ENCODE measurements at places on chromosomes 3 and 15.

DNA sequence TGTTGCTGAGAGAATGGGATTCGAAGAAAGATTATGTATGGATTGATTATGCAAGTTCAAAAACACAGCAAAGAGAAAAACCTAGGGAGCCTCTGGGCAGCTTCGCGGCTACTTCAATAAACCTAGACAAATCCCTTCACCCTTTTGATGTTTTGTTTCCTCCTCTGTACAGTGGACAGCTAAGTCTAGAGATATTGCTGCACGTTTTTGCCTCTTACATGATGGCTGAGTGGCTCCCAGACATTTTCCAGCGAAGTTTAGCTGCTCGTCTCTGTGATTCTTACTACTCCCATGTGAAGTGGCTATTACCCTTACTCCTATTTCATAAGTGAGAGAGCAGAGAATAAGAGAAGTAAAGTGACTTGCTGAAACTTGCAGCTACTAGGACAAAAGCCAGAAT, 695.0 kb upstream of the GRM7 start:
- no peak for DNase-seq

- DNase-seq = no peak
Measured at GRCh38 chr3:123387532-123387931, 61.4 kb downstream of the ADCY5 start.

GRCh38 chr3:32140943-32141342, 34.5 kb downstream of the GPD1L start:
- DNase-seq = no peak

GRCh38 chr3:177818712-177819240, 621.5 kb upstream of the TBL1XR1 start:
- no peak for DNase-seq

DNA sequence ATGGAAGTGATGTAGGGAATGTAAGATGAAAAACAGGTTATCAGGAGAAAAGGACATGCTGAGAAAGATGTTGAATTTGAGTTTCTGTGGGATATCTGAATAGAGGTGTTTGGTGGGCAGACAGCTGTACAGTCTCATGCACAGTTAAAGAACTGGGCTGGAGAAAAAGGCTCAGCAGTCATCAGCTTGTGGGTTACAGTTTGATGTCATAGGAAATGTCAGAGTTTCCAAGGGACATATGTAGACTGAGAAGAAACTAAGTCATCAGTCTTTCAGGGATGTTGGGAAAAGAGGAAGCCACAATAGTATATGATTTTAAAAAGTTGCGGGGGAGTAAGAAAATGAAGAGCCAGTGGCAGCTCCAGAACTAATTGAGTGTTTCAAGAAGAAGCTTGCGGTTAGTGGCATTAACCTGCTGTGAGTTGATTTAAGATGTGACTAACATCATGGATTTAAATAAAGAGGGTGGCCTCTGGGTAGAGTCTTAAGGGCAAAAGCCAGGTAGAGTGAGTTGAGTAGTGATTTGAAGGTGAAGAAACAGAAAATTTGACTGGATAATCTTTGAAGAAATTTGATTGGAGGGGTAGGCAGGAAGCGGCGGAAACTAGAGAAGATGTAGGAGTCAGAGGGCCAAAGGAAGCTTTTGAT, 24.6 kb downstream of the GORASP1 start:
- DNase-seq = peak; percentile 55

- no peak for DNase-seq
Measured at GRCh38 chr3:74119221-74119620, 494.5 kb upstream of the PDZRN3 start.

DNA sequence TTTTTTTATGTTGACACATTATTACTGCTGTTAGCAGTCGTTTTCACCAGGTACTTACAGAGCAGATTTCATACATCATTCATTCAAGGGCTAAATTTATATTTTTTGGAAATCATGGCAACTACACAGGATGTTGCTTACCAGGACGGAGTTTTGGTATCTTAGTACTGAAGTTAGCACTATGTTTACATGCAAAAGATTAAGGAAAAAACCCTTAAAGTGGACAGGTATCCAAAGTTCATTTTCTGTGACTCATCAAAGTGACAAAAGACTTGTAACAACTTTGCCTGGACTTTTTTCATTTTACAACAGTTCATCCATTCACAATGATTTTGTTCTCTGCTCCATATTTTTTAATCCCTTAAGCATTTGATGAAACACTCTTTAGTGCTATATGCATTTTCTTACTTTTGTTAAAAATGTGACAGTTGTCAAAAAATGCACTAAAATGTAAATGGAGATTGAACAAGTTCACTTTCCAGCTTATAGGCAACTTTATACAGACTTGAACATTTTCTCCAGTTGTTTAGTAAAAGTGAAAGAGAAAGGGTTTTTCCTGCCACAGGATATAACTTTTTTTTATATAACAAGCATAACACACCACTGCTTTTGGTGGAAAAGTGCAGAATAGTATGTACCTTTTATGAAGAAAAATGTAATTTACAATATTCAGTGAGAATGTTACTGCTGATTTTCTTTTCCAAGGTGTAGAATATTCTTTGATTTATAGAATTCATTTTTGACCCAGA, 104.1 kb downstream of the STT3B start:
- DNase-seq = no peak

DNA sequence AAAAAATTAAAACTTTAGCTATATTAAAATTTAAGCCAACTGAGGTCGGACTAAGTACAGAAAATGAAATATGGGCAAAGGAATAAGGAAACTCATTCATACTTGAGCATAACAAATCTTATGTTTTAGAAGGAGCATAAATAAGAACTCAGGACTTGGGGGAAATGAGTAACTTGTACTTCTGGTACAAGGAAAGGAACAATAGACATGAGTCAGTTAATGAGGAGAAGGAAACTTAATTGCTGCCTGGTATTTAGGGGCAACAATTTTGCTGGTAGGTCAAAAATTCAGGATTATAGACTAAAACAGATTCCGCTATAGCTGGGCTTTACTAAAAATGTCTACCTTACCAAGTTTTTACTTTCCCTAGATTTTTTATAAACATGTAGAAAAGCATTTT, 113.1 kb downstream of the MYO5A start:
- no peak for DNase-seq

DNA sequence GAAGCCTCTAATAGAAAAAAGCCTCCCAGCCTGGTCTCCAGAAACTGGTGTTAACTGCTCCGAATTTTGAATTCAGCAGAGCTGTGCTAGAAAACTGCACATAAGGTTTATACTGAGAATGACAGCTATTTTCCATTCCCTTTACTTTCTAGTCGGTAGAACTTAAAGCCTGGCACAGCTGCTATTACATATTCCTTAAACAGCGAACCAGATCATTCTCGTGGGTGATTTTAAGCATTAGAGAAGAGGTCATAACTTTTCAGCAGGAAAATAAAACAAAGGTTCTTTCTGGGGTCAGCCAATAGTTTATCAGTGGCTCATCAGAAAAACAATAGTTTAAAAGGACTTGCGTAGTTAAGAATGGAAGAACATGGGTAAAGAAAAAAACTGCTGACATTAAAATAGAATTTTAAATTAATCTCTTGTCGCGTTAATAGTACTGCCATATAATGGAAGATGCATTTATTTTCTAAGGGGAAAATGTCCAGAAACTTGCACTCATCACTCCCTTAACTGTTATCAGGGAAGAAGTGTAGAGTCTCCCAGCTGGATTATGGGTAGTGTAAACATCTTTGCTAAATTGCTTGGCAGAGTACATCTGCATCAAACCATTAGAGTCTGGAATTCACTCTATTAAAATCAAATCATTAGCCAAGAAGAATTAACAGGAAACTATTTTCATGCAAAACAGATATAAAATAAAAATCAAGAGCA, 7.9 kb downstream of the VGLL4 start:
- no peak for DNase-seq

DNA sequence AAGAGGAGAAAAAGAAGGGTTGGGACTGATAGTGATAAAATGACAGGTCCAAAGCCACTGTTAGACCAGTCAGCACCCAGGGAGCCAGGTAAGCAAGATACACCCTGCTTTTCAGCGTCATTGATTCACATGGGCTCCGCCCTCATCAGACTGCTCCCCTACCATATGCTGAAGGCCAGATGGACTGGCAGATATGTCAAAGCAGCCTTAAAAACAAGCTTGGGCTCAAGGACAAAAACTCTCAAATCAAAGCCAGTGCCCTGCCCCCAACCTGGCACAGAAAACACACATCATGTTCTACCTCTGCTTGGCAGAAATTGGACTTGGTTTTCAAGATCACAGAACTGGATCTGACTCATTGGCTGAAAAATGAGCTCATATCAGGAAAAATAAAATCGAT, 33.4 kb downstream of the SH3BP5 start:
- peak; percentile 32 for DNase-seq

DNA sequence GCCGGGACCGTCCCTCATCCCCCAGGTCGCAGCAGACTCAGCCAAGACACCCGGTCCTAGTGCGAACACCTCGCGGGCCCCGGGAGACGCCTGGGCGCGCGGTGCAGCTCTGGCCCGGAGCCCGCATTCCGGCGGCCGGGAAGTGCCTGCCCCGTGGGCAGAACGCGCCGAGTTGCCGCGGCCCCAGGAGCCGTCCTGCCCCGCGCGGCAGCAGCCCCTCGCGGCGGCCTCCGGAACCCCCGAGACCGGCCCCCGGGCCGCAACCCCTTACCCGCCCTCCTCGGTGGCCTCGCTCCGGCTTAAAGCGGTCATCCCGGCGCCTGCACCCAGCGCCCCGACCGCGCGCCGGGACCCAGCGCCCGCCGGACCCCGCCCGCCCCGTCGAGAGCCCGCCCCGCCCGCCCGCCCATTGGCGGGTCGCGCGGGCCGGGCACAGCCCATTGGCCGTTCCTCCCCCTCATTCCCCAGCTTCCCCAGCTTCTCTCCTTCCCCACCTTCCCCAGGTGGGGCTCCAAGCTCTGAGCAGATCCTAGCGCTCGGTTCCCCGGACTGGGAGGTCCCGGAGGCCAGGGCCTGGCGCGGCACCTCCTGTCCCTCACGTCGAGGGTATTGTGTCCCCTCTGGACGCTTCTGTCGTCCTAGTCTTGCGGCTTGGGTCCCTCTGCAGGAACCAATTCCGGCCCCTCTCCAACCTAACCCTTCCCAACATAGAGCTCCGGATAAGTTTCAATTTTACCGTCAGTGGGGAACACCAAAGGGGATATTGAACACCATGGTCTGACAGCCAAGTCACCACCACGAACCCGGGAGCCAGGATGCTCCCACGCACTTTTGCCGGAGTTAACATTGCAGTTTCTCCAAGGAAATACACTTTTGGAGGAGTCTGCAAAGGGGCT, at the start of gene GRAMD2A:
GRAMD2A (minus strand) TSS at position 328 of the 896 bp plus-strand sequence.
- peak; percentile 39 for DNase-seq

GRCh38 chr15:36218991-36219390, 360.4 kb upstream of the CDIN1 start:
- DNase-seq = no peak

DNA sequence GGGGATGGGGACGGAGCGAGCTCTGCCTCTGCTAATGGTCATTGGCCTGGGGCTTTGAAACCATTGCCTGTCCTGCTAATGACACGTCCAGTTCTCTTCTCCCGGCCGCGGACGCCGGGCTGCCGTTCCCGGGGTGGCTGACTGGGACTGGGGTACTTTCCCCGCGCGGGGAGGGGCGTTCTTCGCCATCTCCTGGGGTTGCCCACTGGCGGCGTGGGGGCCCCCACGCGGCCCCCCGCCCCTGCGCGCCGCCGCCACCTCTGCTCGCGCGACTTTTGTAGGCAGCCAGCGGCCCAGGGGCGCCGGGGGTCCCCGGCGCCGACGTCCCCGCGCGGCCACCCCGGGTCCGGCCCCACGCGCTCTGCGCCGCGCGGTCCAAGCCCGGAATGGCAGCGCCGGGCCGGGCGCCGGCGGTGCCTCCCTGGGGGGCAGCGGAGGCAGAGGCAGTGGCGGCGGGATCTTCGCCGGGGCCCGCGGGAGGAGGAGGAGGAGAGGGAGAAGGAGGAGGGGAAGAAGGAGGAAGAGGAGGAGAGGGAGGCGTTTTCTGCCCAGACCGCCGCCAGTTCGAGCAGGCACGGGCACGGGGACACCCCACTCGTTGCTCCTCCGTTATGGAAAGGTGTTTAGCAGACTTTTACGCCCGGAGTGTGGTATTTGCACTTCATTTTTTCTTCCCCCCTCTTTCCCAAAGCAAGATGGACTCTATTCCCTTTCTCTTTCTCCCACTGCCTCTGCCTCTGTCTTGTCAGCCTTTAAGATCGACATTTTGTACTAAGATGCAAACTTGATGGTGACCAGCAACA, 2.3 kb downstream of the BBX start:
- peak; percentile 61 for DNase-seq

- no peak for DNase-seq
Measured at GRCh38 chr3:13483988-13484695, 4.0 kb downstream of the HDAC11 start.

DNA sequence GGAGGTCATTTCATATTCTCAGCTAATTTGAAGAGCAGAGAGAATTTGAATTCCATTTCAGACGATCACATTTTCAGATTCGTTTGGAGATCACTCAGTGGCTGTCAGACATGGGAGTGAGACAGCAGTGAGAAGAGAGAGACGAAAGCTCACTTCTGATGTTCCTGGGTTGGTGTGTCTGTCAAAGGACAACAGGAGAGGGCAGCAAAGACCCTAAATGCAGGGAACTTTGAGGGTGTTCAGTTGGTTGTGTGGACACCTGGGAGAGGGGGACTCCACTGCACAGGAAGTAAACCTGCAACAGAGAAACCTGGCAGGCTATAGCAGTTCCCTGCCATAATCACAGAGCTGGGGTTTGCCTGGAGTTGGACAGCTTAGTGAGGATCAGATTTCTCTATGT, 675.1 kb downstream of the SQOR start:
- DNase-seq = no peak

- no peak for DNase-seq
Measured at GRCh38 chr3:26699553-26699952, 77.0 kb downstream of the LRRC3B start.

DNA sequence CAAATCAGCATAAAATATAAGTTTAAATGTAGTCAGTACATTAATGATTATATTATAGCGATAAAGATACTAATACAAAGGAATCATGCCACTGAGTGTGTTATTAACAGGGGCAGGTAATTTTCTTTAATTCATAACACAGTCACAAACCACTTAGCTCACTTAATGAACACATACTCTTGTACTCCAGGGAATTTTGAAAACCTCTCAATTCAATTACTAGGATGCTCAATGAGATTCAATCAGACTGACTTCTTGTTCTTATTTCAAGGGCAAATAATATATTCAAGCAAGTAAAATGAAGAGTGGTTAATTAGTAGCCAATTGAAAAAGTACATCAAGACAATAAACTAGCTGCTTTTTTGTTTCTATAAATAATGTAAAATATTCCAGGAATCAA, 5.8 kb upstream of the SUCNR1 start:
- DNase-seq = no peak

GRCh38 chr15:61146931-61147230, 82.2 kb downstream of the RORA start:
- no peak for DNase-seq

DNA sequence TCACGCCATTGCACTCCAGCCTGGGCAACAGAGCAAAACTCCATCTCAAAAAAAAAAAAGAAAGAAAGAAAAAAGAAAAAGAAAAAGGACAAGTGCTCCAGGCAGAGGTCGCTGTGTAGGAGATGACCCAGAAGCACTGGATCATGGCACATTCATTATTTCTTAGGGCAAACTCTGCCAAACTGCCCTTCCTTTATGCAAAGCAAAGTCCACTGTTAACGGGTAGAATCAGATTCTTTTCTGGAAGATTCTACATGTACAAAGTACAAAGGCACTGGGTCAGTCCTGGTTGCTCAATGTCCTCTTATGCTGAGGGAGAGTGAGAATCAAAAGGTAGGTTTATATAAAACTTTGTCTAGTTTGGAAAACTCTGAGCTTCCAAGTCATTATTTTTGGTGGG, 144.9 kb downstream of the FEZF2 start:
- DNase-seq = no peak

Measured in suppressor macrophage treated with lipopolysaccharide for 1 hour (primary cell).